ENCODE measurements at places on chromosomes 11 and 22.

- no peak for DNase-seq
These were observed 208.4 kb downstream of the ARHGAP42 start for GRCh38 chr11:100895449-100895848.

DNA sequence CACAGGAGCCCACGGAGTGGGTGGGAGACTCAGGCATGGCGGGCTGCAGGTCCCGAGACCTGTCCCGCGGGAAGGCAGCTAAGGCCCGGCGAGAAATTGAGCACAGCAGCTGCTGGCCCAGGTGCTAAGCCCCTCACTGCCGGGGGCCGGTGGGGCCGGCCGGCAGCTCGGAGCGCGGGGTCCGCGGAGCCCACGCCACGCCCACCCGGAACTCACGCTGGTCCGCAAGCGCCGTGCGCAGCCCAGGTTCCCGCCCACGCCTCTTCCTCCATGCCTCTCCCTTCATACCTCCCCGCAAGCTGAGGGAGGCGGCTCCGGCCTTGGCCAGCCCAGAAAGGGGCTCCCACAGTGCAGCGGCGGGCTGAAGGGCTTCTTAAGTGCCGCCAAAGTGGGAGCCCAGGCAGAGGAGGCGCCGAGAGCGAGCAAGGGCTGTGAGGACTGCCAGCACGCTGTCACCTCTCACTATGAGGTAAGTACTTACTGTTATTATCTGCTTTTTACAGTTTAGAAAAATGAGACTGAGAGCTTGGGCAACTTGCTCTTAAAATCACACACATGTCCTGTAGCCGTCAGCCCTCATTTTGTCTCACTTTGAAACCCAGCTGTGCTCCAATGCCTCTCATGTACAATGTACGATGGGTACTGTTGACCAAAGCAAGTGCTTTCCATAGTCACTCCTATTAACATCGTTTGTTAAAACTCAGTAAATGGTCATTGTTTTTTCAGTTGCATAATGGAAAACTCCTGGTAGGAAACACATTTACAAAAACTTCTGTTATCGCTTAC, 12.2 kb upstream of the OR10D3 start:
- DNase-seq = no peak

DNA sequence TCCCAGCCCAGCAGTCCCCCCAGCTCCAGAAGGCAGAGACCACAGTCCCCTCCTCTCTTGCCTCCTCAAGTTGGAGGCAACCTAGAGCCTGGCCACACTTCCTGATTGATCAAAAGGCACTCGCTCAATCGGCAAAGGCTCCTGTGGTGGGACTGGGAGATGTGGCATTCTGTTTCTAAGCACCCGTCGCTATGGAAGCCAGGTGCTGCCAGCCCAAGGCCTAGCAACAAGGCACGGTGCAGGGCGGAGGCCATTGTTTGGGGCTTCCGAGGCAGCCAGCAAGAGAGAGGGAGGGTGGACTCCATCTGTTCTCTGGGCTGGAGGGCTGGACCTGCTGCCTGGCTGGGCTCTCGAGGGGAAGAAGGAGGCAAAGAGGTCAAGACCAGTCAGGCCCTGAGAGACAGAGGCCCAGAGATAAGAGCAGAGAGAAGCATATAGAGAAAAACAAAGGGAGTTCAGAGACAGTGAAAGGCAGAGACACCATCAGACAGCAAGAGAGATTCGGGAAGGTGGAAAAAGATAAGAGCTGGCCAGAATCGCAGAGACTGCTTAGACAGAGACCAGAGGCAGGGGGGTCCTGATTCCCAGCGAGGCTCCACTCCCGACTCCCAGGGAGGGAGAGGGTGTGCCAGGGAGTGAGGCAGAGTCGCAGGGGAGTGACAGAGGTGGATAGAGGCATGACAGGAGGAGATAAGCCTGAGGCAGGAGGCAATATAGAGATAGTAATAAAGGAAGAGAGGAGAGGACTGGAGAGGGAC, 21.2 kb downstream of the PDE2A start:
- DNase-seq = no peak

GRCh38 chr22:31969789-31970489, 25.6 kb downstream of the YWHAH start:
- DNase-seq = peak; percentile 92

GRCh38 chr22:28594076-28594796, 85.4 kb downstream of the TTC28 start:
- DNase-seq = no peak

GRCh38 chr22:45602004-45602733, 69.5 kb upstream of the ATXN10 start:
- no peak for DNase-seq

- DNase-seq = no peak
These were observed 29.7 kb upstream of the NELL1 start for GRCh38 chr11:20639688-20640087.

- DNase-seq = no peak
These were observed 1173.2 kb downstream of the BRD1 start for GRCh38 chr22:48654492-48654891.

GRCh38 chr11:113119074-113119473, 157.9 kb downstream of the NCAM1 start:
- DNase-seq = no peak

GRCh38 chr11:94303966-94304958, at the start of gene IZUMO1R:
TSS of gene IZUMO1R (plus strand) at chr11:94304580. CDS start at chr11:94305637, 1,057 bp downstream.
- DNase-seq = no peak

GRCh38 chr11:128653801-128654231, 40.1 kb upstream of the FLI1 start:
- DNase-seq = peak; percentile 43

GRCh38 chr22:24118689-24119384, 62.5 kb upstream of the SUSD2 start:
- DNase-seq = no peak

GRCh38 chr11:68678031-68678441, 6.3 kb upstream of the GAL start:
- DNase-seq = no peak

DNA sequence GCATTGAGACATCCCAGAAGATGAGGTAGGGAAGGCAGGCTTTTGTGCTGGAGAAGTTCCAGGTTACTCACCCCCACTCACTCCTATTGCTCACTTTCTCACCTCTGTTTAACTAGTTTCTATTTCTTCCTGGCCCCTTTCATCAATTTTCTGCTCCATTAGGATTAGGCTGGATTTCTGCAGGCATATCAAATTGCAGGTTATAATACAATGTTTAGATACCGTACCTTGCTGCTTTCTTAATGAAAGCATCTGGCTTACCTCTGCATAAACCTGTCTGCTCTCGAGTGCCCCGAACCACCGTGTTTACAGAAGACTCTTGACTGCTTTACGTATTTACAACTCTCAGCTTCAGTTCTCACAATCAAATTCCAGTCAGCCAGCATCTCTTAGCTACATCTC, 173.7 kb downstream of the ADAMTS15 start:
- peak; percentile 89 for DNase-seq

- DNase-seq = no peak
These were observed 91.3 kb upstream of the AMOTL1 start for GRCh38 chr11:94676814-94677213.

DNA sequence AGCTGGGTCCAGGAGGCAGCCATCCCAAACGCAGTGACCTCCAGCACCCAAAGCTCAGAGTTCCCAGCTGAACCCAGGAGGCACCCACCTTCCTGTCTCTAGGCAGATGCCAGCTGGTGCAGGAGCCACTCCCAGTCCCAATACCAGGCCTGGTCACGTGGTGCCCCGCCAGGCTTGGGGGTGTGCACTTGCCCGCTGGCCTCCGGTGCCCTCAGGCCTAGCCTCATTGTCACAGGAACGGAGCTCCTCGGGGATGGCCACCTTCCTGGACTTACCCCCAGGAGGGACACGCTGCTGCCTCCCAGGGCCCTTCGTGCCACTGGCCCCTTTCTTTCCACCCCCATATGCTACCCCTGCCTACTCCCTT, 4.6 kb downstream of the BID start:
- DNase-seq = no peak

GRCh38 chr22:47011131-47011858, 248.8 kb downstream of the TBC1D22A start:
- DNase-seq = no peak

- DNase-seq = peak; percentile 41
These were observed 1491.9 kb downstream of the TBC1D22A start for GRCh38 chr22:48254311-48254873.

GRCh38 chr22:44525941-44526778, 28.1 kb upstream of the RTL6 start:
- DNase-seq = no peak

GRCh38 chr22:38704654-38705234, 1.0 kb upstream of the GTPBP1 start:
- DNase-seq = no peak

GRCh38 chr22:36374603-36375024, 13.2 kb downstream of the MYH9 start:
- DNase-seq = no peak

DNA sequence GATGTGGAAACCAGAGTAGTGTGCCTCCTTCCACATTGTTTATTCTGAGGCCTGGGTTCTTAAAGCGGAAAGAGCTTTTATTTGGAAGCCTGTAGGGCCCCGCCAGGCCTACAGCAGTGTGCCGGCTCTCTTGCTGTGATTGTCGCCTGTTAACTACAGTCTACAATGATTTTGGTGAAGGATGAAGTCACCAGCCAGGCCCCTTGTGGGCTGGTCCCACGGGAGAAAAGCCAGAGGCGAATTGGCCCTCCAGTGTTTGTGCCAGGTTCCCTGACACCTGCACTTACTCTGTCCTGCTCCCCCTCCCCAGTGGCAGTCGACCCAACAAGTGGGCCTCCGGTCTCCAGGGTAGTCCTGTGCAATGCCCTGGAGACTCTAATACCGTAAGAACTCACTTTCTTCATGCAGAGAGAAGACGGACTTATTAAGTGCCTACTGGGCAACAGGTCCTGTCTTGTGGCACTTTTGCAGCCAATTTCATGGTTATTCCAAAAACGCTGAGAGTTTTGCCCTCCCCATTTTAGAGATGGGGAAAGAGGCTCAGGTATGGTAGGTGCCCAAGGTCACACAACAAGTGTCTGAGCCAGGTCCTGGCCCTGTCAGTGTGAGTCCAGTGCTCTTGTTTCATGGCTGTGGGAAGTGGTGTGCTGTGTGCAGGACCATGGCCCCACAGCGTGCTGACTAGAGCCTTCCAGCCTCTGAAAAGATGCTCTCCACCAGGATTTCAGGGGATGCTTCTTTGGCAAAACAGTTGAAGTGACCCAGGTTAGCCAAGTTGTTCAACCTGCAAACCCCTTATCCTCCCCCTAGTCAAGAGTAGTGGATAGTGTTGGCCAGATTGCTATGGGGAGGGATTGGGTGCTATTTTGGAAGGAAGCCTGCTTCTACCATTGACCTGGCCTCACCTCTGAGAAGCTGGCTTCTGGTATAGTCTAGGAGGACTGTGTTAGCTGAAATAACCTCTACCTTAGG, 1.4 kb downstream of the MICAL2 start:
- DNase-seq = no peak

- no peak for DNase-seq
These were observed 34.0 kb downstream of the IRAG1 start for GRCh38 chr11:10659339-10660216.

DNA sequence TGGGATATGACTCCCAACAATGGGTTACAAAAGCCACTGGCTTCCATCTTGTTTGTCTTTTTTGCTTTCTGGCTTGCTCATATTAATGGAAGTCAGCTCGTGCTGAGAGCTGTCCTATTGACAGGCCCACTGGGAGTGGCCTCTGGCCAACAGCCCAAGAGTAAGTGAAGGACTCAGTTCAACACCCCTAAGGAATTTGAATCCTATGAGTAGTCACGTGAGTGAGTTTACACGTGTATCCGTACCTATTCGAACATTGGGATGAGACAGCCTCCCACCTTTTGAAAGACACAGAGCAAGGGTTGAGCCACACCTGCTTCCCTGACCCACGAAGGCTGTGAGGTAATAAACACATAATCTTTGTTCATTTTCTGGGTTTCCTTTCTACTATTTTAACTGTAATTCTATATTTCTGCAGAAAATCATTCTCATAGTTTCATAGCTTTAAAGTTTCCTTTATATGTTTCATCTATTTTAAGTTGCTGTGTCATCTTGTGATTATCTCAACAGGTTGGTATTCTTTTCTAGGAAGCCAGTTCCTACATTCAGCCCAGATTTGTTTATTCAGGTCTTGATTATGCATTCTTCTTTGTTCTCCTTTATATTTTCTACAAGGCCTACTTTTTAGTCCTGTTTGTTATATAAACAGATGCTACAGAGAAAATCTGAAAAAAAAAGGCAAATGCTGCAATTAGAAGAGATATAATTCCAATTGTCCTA, 802.3 kb downstream of the CNTN5 start:
- no peak for DNase-seq

GRCh38 chr11:43927070-43927469, 15.4 kb upstream of the C11orf96 start:
- no peak for DNase-seq

DNA sequence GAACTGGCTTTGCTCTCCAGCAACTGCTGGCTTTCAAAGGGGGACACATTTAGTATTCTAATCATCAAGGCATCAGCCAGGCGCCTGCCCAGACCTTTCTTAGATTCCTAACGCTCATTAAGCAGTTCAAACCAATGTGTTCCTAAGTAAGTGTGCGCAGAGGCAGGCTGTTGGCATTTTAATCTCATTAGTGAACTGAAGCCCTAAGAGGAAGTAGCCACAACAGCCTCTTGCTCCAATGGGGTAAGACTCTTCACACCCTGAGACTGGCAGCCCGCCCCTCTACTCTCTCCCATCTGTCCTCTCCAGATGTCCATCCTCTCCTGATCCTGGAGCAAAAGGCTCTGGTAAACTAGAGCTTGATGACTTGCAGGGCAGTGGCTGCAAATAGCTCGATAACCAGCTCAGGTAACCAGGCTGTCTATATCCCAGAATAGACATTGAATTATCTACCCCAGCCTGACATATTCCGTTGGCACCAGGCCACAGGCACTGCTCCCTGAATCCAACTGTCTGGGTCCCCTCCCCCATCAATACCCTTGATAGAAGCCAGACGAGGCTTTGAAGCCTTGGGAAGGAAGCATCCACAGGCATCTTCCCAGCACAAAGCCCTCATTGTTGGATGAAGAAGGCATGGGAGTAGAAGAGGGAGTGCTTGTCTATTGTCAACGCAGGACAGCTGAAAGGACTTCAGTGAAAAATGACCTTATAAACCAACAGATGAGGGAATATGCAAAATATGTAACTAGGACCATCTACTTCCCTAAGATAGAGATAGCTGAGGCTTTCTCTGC, 321.1 kb downstream of the TENM4 start:
- DNase-seq = no peak

GRCh38 chr22:29531419-29531818, 22.1 kb downstream of the THOC5 start:
- no peak for DNase-seq

GRCh38 chr11:10304495-10305261, at the start of gene ADM:
TSS of gene ADM (plus strand) at chr11:10305073. CDS start at chr11:10305701, 628 bp downstream.
- peak; percentile 90 for DNase-seq

DNA sequence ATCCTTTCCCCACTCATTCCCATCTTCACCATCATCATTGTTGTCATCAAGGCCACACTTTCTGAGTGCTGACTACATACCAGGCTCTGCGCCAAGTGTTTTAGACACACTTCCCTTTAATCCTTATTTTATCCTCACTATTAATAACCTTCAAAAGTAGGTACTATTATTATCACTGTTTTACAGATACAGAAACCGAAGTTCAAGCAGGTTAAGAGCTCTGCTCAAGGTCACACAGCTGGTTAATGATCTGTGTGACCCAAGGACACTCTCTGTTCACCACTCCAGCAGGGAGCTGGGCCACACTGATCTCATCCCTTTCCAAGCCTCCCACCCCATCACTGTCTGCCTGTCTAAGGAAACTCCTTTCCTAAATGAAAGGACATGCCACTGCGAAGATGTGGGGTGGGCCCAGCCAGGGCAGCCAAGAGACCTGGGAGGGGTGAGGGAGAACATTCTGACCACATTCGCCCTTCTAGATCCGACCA, 17.2 kb upstream of the TSKU start:
- DNase-seq = no peak

- no peak for DNase-seq
These were observed 42.0 kb downstream of the PACS1 start for GRCh38 chr11:66112041-66112491.
